Kasumi-1 (cell line): ENCODE measurements at places on chromosomes 1 and 21.

- DNase-seq = no peak
These were observed 3.2 kb upstream of the HMGB4 start for GRCh38 chr1:33860671-33861070.

DNA sequence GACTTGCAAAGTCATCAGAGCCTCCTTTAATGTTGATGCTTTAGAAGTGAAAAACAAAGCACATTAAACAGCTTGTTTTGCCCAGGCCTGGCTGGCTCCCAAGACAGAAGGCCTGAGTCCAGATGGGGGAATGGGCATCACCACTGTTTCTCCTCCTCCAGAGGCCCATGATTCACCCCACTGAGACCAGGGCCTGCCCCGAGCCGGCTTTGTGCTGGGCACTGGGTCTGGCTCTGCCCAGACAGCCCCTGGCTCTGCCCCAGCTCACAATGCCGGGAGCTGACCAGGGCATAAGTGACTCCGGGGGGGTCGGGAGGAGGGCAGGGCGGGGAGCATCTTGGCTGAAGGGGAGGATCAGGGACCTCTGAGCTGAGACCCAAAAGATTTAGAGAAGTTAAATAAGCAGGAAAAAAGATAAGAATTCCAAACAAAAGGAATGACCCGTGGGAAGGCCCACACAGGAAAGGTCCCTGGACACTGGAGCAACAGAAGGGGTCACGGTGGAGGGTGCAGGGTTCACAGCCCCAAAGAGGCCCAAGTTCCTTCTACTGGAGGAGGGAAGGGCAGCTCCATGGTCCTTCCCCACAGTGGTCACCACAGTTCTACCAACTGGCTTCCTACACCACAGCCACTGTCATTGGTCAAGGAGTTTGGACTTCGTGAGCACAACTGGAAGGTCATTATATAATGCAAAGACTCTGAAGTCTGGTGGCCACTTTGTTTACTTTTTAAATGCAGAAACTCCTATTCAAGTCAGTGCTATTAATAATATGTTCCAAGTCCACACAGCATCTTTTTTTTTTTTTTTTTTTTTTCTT lies 5.5 kb downstream of the C2CD2 start:
- DNase-seq = no peak

GRCh38 chr1:99098589-99098988 lies 93.9 kb upstream of the PLPPR5 start:
- no peak for DNase-seq

- DNase-seq = no peak
These were observed 4.2 kb upstream of the OTUD3 start for GRCh38 chr1:19877821-19878636.

DNA sequence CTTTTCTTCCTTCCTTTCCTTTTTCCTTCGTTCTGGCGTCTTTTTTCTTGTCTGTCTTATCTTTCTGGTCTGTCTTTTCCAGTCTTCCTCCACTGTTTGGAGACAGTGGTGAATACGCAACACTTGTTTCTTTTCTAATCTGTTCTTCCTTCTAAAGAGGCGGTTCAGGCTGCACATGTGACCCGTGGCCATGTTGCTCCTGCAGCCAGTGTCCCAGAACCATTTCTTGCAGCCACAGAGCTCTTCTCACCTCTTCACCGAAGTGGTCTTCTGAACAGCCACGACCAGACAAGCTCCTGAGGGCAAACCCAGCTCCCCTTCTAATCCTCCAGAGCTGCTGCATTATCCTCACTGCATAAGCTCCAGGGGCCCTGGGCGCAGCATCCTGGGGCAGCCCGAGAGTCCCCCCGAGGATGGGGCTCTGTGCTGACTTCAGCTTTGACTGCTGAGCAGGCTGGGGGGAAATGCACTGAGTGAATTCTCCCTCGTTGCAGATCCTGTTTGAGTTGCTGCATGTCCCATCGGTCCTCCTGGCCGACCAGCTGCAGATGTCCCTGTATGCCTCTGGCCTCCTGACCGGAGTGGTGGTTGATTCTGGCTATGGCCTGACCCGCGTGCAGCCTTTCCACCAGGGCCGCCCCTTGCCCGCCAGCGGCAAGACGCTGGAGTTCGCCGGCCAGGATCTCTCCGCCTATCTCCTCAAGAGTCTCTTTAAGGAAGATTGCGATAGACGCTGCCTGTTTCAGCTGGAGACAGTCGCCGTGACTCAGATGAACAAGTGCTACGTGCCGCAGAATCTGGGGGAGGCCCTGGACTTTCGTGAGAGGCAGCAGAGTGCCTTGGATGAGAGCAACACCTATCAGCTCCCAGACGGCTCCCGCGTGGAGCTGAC lies 70.4 kb downstream of the ACTL8 start:
- no peak for DNase-seq

- no peak for DNase-seq
These were observed 635.2 kb downstream of the SMYD3 start for GRCh38 chr1:245871915-245872314.

- DNase-seq = no peak
These were observed 3.2 kb upstream of the TFAP2E start for GRCh38 chr1:35569936-35570335.

DNA sequence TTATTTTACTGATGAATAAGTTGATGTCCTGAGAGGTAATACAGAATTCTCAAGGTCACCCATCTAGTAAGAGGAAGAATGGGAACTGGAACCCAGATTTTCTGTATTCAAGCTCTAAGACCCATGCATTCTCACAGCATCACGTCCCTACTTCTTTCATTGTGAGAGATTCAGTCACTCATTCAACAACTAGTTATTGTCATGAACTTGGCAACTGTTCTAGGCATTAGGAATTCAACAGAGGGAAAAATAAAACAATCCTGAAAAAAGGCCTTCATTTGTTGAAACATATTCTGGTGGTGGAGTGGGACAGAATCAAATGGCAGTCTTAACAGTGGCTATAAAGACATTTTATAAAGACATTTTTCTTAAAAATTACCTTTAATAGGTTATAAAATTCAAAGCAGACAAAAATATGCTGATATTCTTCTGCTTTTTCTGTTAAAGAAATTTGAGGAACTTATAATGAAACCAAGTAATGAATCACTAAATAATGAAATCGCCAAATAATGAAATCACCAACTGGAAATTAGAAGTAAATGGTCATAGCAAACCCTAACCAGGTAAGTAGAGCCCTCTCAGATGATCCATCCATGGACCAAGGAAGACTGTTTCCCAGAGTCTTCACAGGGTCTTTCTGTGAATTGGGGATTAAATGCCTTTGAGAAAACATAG lies 136.5 kb upstream of the DPYD start:
- no peak for DNase-seq

GRCh38 chr1:208174731-208175507 lies 69.3 kb downstream of the PLXNA2 start:
- DNase-seq = no peak

DNA sequence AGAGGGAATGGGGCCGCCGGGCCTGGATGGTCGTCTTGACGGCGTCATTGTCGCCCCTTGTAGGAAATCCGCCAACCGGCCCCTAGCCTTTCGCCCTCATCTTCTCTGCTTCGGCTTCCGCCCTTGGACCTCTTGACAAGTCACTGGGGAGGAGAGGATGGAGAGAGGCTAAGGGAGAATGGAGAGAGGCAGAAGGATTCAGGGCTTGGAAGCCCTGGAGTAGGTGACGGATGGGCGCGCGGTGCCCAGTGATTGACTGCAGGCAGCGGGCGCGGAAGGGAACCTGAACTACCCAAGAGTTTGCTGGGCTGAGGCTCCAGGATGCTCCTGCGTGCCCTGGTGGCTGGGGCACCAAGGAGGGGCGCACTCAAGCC lies 651 bp downstream of the PDE4B start:
- DNase-seq = no peak

DNA sequence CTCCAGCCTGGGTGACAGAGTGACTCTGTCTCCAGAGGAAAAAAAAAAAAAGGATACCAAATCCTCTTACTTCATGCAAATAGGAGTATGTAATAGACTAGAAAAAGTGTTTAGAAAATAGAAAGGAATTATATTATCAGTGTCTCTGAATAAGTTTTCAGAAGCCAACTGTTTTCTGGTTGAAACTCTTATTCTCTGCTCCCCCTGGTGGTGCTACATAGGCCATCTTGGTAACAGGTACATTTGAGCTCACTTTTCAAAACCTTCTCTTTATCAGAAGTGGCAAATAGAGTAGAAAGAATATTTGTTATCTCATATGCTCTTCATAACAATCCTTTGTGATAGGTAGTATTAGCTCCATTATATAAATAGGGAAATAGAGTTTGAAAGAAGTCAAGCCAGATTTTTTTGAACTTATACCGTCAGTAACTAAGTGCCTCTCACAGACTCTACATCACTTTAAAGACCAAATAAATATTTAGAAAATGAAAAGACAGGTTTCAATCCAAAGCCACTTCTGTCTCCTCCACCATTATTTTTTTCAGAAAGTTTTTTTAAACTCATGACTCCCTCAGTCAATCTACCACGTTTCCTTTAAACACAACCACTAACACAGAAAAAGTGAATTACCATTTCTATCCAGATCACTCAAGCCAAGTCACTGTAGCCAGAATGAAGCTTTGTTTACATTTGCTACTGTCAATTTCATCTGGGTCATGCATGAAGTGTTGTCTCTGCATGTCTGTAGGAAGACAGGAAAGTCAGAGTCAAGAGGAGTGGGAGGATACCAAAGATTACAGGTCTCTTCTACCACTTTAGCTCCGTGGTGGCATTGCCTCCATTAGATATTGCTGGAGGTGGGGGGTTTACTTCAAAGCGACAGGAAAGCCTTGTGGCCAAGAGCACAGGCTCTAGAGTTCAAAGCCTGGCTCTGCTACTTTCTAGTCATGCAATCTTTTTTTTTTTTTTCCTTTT lies 45.6 kb downstream of the IL23R start:
- DNase-seq = peak; percentile 64

DNA sequence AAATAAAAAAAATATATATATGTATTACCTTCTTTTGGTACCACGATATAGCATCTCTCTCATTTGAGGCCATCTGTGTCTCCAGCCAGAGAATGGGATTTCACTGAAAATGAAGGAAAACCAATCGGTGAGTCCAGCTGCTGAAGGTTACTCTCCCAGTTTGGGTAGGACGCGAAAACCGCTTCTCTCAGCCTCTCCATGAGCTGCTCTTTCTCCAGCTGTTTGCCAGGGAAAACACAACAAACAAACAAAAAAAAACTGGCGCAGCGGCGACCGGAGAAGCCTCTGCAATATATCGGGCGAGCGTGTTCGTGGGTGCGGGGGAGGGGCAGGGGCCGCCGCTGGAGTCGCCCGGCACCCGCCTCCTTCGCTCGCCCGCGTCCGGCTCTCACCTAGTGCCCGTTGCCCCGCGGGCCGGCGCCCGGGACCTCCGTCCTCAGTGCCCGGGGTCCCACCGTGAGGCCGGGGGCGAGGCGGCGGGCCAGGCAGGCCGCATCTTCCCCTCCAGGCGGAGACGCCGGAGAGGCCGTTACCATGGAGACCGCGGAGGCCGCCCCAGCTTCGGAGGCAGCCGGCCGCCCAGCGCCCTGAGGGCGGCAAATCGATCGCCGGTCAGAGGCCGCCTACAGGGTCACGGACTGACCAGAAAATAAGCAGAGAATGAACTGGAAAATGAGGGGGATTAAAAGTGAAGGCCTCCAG lies 504 bp downstream of the PHTF1 start:
- no peak for DNase-seq

DNA sequence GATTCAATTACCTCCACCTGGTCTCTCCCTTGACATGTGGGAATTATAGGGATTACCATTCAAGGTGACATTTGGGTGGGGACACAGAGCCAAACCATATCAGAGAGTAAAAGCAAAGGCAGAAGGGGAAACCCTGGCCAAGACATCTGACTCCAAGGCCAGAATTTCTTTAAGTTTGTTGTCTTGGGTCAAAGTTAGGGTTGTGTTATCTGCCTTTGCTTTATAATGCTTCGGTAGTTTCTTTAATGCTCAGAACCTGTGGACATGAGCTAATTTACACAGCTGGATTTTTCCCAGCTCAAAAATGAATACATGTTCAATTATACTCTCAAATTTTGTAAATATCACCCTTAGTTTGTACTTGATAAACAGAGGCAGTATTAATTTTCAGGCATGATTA lies 1074.4 kb downstream of the ADGRL2 start:
- DNase-seq = no peak
